ENCODE measurements at places on chromosomes 4 and X.

DNA sequence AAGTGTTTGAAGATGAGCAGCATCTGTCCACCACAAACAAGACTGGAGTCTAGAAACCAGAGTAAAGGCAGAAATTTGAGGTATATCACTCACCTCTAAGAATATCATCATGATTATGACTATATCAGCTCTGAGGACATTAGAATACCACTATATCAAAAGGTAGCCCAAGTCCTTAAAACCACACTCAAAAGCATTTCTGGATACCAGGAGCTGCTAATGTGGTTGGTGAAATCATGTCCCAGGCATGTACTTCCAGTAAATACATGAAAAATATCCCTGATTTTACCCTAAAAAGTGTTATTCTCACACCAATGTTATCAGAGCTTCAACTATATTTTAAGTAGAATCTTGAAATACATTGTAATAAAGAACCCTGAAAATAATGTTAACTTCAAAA is 136.3 kb upstream of the SMAD1 start:
- no peak for DNase-seq

- DNase-seq, result no peak
Measured at GRCh38 chr4:87543835-87544461, 14.8 kb upstream of the SPARCL1 start.

DNA sequence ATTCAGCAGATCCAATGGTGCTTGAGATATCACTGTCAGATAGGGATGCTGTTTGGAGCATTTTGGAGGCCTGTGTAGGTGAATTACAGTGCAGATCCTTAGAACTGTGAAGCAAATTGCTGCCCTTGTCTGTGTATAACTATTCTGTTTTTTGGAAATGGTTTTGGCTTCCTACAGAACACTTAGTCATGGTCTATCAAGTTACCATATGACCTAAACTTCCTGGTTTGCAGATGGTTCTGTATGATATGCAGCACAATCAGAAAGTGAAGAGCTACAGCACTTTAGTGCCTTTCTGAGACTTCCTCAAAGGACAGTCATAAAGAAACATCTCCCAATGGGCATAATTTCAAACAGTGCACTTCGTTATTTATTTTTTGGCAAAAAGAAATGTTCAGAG is 688.6 kb downstream of the SH3BGRL start:
- no peak for DNase-seq

DNA sequence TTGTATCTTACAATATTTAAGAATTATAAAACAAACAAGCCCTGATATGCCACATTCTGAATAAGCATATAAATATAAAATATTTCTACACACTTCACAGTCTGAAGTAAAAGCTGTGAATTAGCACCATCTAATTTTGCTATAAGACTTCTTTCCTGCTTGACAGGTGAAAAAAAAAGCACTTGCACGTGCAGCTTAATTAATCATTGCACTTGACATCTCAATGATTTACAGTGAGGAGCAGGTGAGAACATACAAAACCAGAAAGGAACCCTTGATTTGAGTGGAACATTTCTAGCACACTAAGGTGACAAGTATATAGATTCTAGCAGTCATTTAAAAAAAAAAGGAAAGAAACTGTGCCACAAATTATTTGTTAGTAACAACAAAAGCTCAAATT is 47.9 kb downstream of the CHIC2 start:
- DNase-seq, result no peak

DNA sequence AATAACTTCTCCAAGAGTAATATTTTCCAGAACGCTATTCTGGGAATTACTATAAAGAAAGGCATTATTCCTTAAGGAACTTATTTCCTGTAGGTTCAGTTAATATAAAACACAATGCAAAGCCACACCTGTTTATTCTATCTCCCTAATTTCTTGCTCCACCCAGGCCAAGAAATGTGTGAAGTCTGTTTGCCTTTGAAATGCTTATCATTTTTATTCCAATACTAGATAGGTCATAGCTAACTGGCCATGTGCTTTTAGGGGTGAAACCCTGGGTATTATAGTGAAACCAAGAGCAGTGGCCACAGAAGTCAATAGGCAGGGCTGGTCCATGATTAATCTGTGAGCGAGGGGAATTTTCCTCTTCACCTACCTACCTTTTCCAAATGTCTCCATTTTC is 14.8 kb downstream of the CXCL3 start:
- DNase-seq, result no peak

GRCh38 chrX:40358994-40359393 is 221.8 kb upstream of the ATP6AP2 start:
- no peak for DNase-seq

GRCh38 chrX:136146614-136147314 is 569 bp upstream of the FHL1 start:
- DNase-seq, result no peak

DNA sequence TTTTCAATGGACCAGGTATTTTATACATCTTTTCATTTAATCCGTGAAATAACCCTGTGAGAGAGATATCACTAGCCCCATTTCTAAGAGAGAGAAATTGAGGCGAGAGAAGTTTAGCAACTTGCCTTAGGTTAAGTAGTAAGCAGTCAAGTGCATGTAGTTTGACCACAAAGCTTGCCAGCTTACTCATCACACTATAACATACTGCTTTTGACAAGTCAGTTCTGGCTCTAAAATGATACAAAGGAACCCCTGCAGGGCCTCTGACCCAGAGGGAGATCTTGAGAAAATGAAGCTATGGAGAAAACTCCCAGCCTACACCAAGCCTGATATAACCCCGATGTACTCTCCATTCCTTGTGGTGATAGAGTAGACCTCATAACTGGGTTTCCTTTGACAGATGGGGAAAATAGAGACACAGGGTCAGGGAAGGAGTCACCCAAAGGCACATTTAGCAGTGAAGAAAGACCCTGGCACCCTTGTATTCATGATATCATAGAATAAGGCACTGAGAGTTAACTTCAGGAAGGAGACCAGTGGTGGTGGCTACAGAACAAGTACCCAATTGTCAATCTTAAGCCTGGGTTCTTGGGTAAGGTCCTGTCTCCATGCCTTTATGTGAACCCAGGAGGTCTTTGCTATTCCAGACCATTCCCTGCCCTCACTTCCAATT is 60.2 kb upstream of the MSN start:
- DNase-seq, result no peak

DNA sequence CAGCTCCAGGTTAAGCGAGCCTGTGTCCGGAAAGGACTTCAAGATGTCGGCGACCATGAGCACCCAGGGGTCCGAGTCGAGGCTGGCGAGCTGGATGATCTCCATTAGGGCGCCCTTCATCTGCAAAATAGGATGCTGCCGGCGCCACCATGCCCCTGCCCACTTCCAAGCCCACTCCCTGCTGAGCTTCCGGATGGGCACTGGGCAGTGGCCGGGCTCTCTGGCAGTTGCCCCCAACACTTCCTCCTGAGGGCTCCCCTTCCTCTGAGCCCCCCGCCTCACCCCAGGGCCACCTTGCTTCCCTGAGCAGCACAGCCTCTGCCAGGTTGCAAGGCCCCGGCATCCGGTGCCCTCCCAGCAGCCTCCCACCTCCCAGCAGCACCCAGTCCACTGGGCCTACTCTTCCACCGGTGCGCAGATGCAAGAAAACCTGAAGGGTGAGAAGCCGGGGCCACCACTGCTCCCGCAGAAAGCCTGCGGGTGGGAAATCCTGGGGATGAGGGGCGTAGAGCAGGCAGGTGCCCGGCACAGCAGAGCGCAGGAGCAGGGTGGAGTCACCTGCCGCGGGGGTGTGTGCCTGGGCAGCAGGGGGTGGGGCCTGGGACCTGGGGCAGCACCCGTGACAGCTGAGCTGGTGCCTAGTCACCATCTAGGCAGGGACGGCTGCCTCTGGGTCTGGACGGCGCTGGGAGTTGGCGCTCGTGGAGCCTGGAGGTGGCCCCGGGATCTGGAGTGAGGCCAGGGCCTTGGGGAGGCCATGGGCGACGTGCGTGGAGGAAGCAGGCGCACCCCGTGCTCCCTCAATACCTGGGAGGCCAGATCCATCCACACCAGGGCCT is 17.0 kb downstream of the NELFA start:
- no peak for DNase-seq

- no peak for DNase-seq
Measured at GRCh38 chr4:149523039-149523438, 292.6 kb downstream of the IQCM start.

All from urinary bladder (tissue), 4 donors.